ENCODE measurements at places on chromosomes 16 and 17.

DNA sequence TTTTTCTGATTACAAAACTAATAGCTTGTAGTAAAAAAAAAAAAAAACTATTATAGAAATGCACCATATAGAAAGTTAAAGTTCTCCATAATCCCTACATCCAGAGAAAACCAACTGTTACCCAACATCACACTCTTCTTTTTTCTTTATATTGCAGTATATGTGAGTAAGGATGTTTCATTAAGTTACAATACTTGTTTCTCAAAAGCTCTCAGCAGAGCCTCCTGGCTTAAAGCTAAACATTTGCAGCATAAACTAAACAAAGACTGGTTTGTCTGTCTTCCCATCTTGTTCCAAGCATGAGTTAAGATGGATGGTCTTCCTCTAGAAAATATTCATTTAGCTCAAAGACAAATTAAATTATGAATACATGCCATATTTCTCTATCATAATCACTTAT lies 25.2 kb downstream of the GRB2 start:
- no peak for DNase-seq

- DNase-seq, result peak; percentile 49
Measured at GRCh38 chr16:87416826-87417527, 24.8 kb downstream of the MAP1LC3B start.

DNA sequence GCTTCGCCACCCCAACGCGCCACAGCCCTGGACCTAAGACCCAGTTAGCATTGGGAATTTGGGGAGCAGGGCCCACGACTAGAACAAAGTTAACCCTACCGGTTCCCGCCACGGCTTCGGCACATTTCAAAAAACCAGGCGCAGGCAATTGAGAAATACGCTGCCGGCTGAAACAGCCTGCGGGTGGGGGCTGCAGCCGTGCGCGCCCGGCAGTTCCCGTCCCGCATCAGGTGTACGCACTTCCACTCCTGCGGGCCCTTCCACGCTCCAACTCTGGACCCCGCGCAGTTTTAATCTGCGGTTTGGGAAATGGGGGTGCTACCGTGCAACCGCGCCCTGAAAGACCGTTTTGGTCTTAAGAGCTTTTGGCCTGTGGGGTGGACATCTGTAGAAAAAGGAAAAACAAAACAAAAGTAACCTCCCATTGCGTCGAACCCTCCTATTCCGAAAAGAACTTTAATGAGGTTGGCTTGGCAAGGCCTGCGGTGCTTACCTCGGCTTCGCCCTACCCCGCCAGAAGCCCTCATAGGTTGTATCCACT lies 7.1 kb downstream of the IRX5 start:
- DNase-seq, result no peak

DNA sequence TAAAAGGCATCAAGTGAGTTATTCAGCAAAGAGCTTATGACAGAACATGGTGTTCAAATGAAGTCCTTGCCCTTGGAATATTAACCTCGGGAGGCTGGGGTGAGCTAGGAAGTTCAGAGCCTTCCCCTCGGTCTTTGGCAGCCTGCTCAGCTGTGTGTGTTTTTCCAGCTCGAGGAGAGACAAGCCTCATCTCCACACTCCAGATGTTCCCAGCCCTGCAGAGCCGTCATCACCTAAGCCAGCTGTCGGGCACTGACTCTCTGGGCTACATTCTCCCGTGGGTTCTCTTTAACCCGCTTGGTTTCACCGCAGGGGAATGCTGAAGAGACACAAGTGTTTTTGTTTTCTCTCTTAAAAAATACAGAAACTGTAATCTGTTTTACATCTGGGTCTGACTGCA lies 47.1 kb downstream of the IRX3 start:
- DNase-seq, result no peak

DNA sequence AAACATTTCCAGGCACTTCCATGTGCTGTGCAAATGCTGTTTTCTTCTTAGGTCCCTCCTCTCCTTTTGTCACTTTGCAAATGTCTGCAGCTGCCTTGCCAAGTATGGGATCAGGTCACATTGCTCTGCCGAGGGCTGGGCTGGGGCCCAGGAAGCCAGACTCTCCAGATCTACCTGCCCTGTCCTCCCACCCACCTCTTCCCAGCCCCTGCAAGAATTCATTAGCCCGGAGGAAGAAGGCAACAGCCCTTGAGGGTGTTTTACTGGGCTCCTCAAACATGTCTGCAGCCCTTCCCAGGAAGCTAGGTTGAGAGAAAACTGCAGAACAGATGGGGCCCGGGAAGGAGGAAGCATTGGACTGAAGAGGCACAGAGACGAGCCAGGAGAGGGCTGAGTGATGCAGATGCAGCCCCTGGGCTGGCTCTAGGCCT lies 47.1 kb downstream of the WSB1 start:
- no peak for DNase-seq

Measured in activated CD4-positive, alpha-beta memory T cell treated with anti-CD3 and anti-CD28 coated beads for 36 hours (primary cell).